ENCODE measurements at places on chromosomes 4 and X.

- DNase-seq: no peak
Measured at GRCh38 chrX:153878969-153879653, 6.9 kb downstream of the L1CAM start.

DNA sequence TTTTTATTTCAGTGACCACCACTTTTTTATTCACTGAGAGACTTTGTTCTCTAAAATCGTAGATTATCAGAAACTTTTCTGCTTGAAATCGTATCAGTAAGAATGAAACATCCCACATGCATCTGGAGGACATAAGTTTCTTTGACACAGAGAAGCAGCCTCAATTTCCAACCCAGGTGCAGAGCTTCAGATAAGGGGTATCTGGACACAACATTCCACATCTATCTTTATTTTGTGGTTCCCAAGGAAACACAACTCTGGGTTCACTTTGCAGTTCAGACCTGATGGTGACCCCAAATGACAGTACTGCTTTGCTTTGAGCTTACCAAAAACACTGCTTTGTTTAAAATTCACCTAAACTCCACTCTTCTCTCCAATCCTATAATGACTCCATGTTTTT, 1.3 kb upstream of the CLCN5 start:
- DNase-seq: no peak

GRCh38 chr4:79290376-79290775, 35.5 kb downstream of the NAA11 start:
- DNase-seq: no peak

- DNase-seq: no peak
Measured at GRCh38 chr4:184097241-184097605, 120.5 kb downstream of the ENPP6 start.

DNA sequence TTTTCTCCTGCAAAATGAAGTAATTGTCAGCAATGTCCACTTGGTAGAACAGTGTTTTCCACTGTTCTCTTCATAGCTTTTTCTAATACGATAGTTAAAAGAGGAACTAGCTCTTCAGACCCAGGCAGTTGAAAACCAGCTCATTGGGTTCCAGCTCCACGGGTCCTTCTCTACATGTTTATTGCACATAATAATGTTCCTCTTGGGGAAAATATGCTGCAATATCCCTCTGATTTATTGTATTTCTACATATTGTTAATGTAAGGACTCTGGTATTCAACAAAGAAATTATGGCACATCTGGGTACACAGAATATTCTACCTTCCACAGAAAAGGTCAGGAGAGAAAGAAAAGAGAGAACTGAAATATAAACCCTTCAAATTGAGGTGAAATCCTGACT, 473.4 kb downstream of the TRIML1 start:
- DNase-seq: no peak

DNA sequence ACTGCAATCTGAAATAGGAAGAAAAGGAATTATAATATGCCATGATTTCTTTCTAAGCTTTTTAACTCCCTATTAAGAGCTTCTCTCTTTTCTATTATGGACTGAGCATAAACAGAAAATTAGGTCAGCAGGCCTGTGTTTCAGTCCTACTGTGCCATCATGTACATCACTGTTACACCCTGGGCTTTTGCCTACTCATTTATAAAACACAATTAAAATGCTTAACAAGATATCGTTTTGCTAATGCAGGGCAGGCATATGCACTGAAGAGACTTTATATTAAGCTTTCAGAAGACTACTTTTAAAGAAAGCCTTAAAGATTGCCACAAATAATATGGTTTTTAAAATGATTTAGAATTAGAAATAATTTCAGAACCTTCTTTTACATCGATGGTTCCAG, 828 bp upstream of the BBS12 start:
- no peak for DNase-seq

DNA sequence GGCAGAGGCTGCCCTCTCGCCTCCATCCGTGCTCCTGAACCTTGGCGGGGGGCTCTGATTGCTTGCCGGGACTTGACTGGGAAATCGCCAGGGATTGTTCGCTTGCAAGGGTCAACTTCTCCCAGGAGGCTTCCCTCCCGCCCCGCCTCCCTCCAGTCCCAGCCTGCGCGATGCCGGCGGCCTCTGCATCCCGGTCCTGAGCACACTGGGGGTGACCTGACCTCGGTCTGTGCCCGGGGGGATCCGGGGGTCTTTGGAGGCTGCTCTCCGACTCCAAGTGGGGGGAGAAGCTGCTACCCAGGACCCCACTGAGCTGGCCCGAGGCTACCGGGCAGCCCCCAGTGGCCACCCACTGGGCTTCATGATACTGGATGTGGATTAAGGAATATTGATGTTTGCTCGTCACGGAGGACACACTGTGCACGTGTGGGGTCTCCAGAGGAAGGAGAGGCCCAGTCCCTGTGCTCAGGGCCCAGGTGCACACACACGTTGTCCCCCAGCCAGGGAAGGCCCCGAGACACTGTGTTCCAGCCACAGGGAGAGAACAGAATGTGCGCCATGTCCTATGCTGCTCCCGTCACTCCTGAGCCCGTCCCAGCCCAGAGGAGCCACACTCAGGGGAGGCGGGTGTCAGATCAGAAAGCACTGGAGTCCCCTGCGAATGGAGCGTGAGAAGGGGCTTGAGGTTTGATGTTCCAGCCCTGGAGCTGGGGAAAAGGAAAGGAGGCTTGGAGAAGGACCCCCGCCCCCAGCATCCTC, 55.9 kb upstream of the NKX1-1 start:
- no peak for DNase-seq

GRCh38 chr4:5773271-5773555, 62.2 kb downstream of the EVC start:
- DNase-seq: no peak

DNA sequence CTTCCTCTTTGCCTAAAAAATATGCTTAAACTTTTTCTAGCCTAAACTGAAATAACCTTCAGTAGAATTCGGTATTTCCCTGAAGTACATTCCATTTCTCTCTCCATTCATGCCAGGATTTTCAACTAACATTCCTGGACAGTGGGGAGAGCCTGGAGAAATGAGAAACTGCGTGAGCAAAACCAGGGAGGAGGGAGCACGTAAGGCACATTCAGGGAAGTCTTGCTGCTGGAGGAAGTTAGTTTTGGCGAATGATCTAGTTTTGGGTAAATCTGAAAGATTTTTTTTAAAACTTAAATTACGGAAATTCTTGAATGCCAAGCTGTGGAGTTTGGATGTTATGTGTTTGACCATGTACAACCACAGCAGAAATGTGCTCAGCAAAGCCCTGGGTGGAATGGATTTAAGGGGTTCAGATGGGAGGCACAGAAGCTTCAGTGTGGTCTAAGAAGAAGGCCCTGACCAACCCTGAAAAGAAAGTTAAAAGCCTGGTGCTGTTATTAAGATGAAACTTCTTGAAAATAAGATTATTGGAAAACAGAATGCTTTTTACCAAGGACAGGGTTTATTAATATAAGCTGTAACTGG, 347.8 kb downstream of the ANK2 start:
- no peak for DNase-seq

- DNase-seq: no peak
Measured at GRCh38 chrX:5431823-5432222, 796.8 kb downstream of the NLGN4X start.

- DNase-seq: peak; percentile 36
Measured at GRCh38 chrX:107711521-107712181, 63.9 kb downstream of the TSC22D3 start.

GRCh38 chrX:12139934-12140611, 1.8 kb downstream of the FRMPD4 start:
- no peak for DNase-seq

- no peak for DNase-seq
Measured at GRCh38 chrX:131942034-131942433, 81.1 kb upstream of the STK26 start.

- DNase-seq: no peak
Measured at GRCh38 chr4:10082459-10083272, 33.9 kb downstream of the WDR1 start.

- no peak for DNase-seq
Measured at GRCh38 chrX:22365460-22365859, 92.7 kb downstream of the CBLL2 start.

- DNase-seq: no peak
Measured at GRCh38 chr4:74471264-74471663, 26.3 kb downstream of the AREG start.

DNA sequence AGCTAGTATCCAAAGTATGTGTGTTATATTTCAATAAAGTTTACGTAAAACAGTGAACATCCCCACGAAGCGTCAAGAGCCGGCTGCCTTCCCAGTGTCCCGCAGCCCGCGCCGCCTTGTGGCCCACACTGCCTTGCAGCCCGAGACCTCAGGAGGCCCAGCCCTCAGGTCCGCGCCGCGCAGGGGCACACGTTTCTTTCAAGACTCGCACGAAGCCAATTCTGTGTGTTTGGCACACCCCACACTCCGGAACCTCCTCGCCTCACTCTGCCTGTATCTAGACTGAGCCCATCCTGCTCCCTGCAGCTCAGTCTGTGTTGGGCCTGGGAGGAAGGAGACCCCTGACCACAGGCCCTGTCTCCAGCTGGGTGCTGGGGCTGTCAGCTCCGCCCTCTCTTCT, 5.8 kb downstream of the LRPAP1 start:
- no peak for DNase-seq

- DNase-seq: peak; percentile 29
Measured at GRCh38 chr4:1012034-1012739, 761 bp downstream of the FGFRL1 start.

- DNase-seq: no peak
Measured at GRCh38 chr4:108729731-108730130, 33.1 kb downstream of the ETNPPL start.

DNA sequence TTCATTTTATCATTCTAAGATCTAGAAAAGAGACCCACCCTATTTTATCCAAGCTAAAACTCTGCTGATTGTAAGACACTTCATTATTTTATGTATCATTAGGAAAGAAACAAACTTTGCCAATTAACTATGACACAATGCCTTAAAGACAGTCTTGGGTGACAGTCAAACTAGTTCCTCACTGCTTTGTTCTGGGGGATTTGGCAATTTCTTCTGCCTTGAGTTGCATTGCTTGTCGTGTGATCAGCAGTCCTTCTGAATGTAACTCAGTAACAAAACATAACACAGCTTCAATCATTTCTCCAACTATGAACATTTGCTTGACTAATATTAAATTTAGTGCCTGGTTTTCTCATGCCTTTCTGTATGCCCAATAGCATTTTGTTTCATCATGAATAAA, 577.9 kb upstream of the DIPK2B start:
- no peak for DNase-seq

DNA sequence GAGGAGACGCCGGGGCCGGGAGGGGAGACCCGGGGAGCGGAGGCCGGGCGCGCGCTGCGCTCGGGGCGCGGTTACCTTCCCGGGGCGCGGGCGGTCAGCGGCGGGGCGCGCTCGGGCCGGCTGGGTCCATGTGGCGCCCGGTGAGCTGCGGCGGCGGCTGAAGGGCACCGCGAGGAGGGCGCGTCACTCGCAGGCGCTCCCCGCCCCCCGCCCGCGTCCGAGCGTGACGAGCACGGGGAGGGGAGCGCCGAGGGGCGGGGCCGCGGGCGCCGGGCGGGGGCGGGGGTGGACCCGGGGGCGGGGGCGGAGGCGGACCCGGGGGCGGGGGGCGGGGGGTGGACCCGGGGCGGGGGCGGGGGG, at the start of gene CPLX1:
Gene CPLX1 (minus strand): TSS at position 159 of the 360 bp plus-strand sequence. CDS start 1,607 bp downstream, outside the sequence.
- no peak for DNase-seq

DNA sequence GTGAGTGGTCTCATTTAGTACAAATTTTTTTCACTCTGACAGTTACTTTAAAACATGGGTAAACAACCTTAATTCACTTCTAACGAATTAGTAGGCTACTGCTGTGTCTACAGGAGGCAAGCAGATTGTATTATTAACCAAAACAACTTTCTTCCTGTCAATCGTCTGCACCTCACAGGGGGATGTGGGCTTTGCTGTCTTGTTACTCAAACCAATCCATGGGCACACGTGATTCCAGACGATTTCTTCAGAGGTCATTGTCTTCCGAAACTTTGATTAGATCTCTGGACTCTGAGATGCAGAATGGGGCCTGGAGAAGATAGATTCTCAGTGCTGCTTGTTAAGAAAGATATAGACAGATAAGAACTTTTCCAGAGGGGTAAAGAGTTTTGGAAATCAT, 327.8 kb downstream of the DHX15 start:
- DNase-seq: no peak

GRCh38 chrX:24025741-24026403, 1.1 kb downstream of the KLHL15 start:
- no peak for DNase-seq

DNA sequence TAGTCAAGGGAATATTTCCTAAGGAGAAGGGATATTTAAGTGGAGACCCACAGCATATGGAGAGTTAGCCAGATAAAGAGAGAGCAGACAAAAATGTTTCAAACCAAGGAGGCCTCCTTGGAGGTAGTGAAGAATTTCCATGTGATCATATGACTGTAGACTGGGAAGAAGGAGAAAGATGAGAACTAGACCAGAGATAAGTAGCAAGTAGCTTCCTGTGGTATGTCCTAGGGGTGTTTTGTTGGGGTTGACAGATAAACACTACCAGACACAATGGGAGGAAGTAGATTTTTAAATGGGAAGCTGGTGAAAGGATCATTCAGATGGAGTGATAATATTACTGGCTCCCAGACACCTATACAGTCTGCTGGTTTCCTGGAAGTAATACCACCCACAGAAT, 13.6 kb downstream of the SYAP1 start:
- DNase-seq: no peak

DNA sequence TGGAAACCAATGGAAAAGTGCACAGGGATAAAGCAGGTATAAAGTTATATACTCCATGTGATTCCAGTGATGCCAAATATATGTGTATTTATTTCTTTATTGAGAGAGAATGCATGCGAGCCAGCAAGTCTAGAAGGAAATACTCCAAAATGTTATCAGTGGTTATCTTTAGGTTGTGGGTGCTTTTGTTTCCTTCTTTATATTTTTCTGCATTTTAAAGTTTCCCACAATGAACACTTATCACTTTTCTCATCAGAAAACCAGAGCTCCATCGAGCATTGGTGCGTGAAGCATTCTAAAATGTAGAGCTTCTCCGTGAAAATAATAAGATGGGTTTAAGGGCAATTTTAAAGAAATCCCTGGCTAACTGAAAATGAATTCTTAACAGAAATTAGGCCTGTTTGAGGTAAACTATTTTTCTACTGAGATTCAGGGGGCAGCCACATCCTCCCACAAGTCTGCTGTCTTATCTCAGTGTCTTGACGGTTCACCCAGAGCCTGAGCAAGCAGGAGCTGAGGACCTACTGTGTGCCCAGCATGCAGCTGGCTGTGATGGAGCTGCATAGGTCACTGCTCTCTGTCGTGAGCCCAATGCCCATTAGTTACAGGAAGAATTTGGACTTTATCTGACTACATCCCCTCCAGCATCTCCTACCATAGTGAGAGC, 18.7 kb upstream of the CD40LG start:
- peak; percentile 49 for DNase-seq

GRCh38 chrX:70354716-70355115, 64.8 kb downstream of the KIF4A start:
- no peak for DNase-seq
